Body of pancreas (tissue), 4 donors: ENCODE measurements at places on chromosomes 16 and 17. TPM values are rescaled to one million over a fixed set of nuclear protein-coding genes. Genes with fewer than 3 reads are reported as not detected.

DNA sequence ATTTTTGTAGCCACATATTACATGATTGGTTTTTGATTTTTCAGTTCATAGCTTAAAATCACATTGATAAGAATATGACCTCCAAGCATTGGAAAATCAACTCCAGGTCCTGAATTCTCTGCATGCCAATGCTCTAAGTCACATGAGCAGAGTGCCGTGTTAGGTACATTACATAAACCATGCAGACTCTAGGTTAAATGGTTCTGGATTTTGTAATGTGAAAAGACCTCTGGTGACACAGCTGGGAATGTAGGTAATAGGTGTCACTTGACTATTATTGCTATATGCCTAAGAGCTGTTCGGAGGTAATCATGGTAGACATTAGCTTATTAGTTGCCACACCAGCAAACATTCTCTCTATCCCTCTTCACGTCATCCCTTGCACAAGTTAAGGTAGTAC lies 231.1 kb upstream of the SALL1 start:
- H3K4me1 ChIP-seq = peaks cover 9% of the 10 kb centered on the region
- DNase-seq = peak; percentile 7
- H3K27me3 ChIP-seq = no peaks in the 10 kb centered on the region
- no peaks in the 10 kb centered on the region for H3K36me3 ChIP-seq

GRCh38 chr17:72455562-72455961 lies 334.7 kb downstream of the SOX9 start:
- H3K36me3 ChIP-seq = no peaks in the 10 kb centered on the region
- no peaks in the 10 kb centered on the region for H3K27me3 ChIP-seq
- H3K4me3 ChIP-seq = no peak overlapping the region
- DNase-seq = no peak
- H3K27ac ChIP-seq = no peak overlapping the region
- H3K4me1 ChIP-seq = peaks cover 14% of the 10 kb centered on the region

NGFR gene
- total RNA-seq = 27.7 TPM

DNA sequence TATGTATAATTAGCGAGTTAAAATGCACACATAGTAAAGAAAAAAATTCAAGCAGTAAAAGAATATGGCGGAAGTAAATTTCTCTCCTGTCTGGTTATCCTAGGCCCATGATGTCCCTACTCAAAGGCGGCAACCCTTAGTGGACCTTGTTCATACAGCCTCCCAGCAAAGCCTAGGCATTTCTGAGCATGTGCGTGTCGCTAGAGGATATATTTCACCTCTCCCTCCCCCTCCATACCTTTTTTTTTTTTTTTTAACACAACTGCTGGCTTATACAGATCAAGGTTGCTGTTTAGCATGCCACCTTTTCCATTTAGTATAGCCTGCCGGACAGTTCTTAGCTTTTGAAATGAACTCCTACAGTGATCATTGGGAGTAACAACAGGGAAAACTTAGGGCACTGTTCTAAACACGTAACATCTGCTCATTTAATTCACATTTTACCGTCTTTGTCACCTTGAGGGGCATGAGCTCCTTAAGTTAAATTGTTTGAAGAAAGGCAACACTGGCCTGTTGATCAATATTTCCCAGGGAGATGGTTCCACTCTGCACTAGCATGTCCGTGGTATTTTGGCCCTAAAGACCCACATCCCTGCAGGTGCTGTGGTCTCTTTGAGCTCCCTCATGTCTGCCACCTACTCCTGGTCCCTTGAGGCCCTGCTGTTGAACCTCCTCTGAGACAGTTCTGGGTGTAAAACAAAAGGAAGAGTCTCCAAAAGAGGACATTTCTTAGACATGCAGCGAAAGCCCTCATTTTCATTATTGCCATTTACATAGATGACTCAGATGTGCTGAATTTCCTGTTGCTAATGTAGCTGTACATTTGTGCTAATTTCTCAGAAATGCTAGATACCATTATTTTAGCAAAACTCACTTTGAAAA lies 4.1 kb upstream of the TNFRSF13B start:
- H3K4me1 ChIP-seq = no peaks in the 10 kb centered on the region
- no peaks in the 10 kb centered on the region for H3K36me3 ChIP-seq
- H3K27me3 ChIP-seq = no peaks in the 10 kb centered on the region
- no peak overlapping the region for H3K27ac ChIP-seq

GJD3 gene
- 1.3 TPM for total RNA-seq

OR4D1 gene
- total RNA-seq = not detected

GRCh38 chr17:66836063-66837005 lies 1.4 kb downstream of the CACNG5 start:
- H3K4me1 ChIP-seq = peaks cover 8% of the 10 kb centered on the region
- no peaks in the 10 kb centered on the region for H3K36me3 ChIP-seq
- H3K4me3 ChIP-seq = no peak overlapping the region
- H3K27me3 ChIP-seq = no peaks in the 10 kb centered on the region
- H3K27ac ChIP-seq = no peak overlapping the region

DNA sequence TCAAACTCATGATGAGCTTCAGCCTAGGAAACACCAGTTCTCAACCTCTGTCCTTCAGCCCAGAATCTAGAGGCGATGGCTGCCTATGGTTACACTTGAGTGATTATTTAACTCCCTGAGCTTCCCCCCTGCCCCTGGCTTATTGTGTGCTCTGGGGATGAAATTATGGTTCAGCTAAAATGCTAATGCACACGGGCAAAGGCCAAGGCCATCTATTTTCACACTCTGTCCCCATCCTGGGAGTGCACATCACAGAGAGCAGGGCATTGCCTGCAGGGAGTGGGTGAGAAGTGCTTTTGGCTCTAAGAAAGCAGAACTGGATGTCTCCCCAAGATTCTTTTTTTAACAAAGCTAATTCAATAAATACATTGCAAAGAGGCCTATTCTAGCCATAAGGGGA lies 21.6 kb upstream of the CACNG5 start:
- no peak for DNase-seq
- H3K4me1 ChIP-seq = peaks cover 1% of the 10 kb centered on the region
- no peak overlapping the region for H3K27ac ChIP-seq
- no peaks in the 10 kb centered on the region for H3K36me3 ChIP-seq
